Osteocyte (in vitro differentiated cells): ENCODE measurements at places on chromosomes 7 and 10. TPM values are rescaled to one million over a fixed set of nuclear protein-coding genes. Genes with fewer than 3 reads are reported as not detected.

SUN3 gene
- total RNA-seq, result not detected in 2 replicates

ZCWPW1 gene
- 4.4 and 5.0 TPM in 2 replicates for total RNA-seq

NPSR1 gene
- total RNA-seq, result not detected in 2 replicates

NRAP gene
- total RNA-seq, result not detected in 2 replicates

OR13A1 gene
- total RNA-seq, result not detected in 2 replicates

CLCN1 gene
- total RNA-seq, result not detected in 2 replicates

GRCh38 chr7:26321435-26321834 lies 29.8 kb downstream of the SNX10 start:
- DNase-seq, result no peak

- no peak for DNase-seq
These were observed 32.8 kb downstream of the SLC39A12 start for GRCh38 chr10:17984563-17984962.

DNA sequence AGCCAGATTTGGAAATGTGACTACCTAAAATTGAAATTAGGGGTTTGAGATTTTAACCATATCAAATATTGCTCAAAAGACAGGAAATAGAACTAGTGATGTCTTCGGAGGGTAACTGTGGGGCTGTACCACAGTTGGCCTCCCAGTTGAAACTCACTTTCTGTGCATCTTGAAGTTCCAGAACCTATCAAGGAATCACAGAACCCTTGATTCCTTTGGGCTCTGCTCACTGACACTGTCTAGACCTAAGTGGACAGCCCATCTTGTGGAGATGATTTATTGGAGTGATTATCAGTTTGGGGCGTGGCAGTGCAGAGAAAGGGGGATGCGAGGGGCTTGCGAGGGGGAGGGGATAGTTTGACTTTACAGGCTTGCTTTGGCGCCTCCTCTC lies 134.2 kb upstream of the GJD4 start:
- DNase-seq, result no peak

GRCh38 chr7:157576415-157576814 lies 239.6 kb downstream of the DNAJB6 start:
- no peak for DNase-seq

DNA sequence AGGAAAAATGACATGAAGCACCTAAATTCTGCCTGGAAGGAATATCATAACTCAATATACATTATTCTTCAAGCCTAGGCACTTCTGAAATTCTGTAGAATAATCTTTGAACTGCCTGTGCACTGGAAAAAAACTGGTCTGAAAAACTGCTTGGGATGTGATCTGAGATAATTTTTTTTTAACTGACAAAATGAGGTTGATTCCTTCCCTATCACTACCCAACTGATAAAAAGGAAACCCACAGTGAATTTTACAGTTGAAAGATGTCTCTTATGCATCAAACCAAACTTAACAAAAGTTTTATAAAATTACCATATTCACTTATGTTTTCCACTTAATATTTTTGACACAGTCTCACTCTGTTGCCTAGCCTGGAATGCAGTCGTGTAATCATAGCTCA lies 67.2 kb upstream of the FAM133B start:
- no peak for DNase-seq

DNA sequence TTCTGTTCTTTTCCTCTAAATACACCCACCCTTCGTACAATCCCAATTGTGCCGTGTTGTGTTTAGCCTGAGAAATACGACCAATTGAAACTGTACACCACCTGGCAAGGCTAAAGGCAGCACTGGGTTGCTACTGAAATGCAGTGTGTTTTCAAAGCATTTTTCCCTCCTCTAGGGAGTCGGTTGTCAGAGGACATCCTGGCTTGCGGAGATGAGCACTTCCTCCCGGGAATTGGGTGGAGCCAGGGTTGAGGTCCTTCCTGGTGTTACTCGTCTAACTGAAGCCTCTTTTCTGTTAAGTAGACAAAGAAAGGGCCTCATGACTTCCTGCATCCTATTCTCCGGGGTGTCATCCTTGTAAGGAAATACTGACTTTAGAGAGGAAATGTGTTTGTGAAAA lies 133.5 kb downstream of the MTPAP start:
- DNase-seq, result no peak

GRCh38 chr10:2899246-2899951 lies 167.9 kb upstream of the PFKP start:
- DNase-seq, result peak; percentile 69

GRCh38 chr10:26215396-26215934 lies 1.1 kb upstream of the GAD2 start:
- DNase-seq, result no peak

DNA sequence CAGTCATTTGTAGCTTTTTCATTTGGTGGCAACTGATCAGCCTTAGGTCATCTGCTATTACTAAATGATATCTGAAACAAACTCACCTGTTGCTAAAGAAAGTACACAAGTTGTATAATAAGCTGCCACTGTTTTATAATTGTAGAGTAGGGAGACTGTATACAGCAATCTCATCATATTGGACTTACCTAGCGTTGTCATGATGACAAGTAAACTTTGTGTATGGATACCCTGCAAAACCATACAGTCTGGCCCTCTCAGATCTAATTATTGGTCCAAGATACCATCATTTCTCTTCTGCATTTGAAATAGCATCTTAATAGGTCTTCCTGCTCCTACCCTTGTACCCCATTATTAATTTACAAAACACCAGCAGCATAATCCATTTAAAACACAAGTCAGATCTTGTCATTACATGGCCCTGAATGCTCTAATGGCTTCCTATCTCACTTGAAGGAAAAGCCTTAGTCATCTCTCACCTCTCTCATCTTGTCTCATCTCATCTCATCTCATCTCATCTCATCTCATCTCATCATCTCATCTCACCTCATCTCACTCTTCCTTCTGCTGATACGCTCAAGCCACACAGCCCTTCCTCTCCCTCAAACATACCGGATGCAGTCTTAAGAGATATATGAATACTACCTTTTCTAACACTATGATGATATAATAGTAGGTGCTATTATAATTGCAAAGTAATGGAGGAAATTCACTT lies 540.6 kb downstream of the MDFIC start:
- no peak for DNase-seq

GRCh38 chr7:26370011-26370410 lies 78.3 kb downstream of the SNX10 start:
- DNase-seq, result no peak

GRCh38 chr7:68682910-68683309 lies 915.4 kb upstream of the AUTS2 start:
- no peak for DNase-seq

GRCh38 chr7:42735081-42735480 lies 176.8 kb downstream of the C7orf25 start:
- no peak for DNase-seq

GRCh38 chr7:100583132-100584053 lies 2.5 kb downstream of the LRCH4 start:
- DNase-seq, result no peak

GRCh38 chr7:42392826-42393225 lies 155.8 kb upstream of the GLI3 start:
- no peak for DNase-seq
